Osteoblast (primary cell): ENCODE measurements at places on chromosomes 6 and 20.

- no peak for DNase-seq
These were observed 161.8 kb downstream of the IBTK start for GRCh38 chr6:82085701-82086100.

- DNase-seq = no peak
These were observed 240.0 kb downstream of the FOXC1 start for GRCh38 chr6:1849691-1850090.

- no peak for DNase-seq
These were observed 46.7 kb downstream of the RALGAPA2 start for GRCh38 chr20:20665606-20666332.

GRCh38 chr6:135148889-135149288, 32.2 kb upstream of the MYB start:
- DNase-seq = no peak

DNA sequence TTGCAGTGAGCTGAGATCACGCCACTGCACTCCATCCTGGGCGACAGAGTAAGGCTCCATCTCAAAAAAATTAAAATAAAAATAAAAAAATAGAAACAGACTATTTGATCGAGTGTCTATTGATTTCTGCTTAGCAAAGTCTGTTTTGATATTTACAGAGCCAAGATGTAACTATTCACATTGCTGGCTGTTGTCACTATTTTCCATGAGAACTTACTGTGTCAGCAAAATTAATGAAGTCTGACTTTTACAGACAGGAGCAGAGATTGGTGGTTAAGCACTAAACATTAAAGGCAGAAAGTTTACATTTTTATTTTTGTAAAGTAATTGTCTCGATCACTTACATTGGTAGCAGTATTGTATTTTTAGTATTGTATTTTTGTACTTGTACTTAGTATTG, 85.0 kb upstream of the CCDC28A start:
- no peak for DNase-seq

DNA sequence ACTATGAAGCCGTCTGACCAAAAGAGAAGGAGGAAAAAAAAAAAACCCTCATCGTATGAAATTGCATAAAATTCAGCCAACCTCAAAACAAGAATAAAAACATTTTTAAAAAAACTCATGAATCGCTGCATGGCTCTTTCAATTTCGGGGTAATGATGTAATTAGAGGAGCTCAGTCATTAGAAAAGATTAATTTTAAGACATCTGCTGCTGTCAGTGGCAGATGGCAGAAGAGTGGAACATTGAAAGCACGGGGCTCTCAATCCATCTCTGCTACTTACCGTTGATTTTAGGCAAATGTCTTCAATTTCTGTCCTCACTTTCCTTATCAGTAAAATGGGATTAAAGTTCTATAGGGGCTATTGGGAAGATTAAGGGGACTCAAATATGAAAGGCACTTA, 79.1 kb downstream of the EYA2 start:
- no peak for DNase-seq

DNA sequence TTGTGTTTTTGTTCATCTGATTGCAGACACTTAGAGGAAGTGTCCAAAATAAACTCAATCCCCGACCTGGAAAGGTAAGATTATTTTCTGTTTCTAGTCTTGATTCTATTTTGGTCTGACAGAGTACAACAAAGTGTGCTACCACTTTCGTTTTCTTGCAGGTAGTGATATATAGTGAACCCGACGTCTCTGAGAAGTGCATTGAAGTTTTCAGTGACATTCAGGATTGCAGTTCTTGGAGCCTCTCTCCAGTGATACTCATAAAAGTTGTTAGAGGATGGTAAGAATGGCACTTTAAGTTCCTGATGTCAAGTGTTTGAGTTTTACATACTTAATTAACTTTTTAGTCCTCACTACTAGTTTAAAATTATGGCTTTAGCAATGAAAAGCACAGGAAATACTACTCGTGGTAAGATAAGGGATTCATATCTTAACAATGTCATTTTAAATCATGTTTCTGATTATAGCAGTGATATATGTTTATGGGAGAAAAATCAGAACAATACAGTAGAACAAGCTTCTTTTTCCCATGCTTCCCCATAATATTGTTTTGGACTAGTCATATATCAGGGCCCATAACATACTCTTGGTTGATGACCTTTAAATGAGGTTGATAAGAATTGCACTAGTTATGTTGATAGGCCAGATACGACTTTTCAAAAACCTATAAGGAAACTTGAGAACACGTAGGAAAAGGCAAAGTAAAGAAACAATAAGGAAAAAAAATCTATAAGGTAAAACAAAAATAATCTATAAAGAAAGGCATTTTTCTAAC, 104.0 kb downstream of the RTN4IP1 start:
- no peak for DNase-seq

DNA sequence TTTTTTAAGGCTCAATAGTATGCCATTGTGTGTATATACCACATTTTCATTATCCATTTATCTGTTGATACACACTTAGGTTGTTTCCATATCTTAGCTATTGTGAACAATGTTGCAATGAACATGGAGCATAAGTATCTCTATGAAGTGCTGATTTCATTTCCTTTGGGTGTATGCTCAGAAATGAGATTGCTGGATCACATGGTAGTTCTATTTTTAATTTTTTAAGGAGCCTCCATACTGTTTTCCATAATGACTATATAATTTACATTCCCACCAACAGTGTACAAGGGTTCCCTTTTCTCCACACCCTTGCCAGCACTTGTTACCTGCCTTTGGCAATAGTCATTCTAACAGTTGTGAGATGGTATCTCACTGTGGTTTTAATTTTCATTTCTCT, 15.1 kb upstream of the HLA-DOA start:
- no peak for DNase-seq

DNA sequence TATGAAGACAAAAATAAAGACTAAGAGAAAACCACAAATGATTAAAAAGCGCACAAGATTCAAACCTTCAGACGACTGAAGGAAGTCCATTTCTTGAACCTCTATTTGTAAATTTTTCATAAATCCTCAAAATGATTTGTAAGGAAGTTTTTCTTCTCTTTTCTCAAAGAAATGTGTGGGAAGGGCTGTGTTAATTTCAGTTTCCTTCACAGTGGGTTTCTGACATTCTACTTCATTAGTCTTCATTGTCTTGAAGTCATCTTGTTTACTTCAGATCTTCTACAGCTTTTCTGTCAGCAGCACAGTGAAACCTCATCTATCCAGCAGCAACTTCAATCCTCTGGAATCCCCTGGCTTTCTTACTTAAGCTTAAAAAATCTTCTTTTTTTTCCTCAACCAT, 87.6 kb upstream of the MYLIP start:
- DNase-seq = no peak

- no peak for DNase-seq
These were observed 72.5 kb downstream of the PHACTR3 start for GRCh38 chr20:59676851-59677182.

DNA sequence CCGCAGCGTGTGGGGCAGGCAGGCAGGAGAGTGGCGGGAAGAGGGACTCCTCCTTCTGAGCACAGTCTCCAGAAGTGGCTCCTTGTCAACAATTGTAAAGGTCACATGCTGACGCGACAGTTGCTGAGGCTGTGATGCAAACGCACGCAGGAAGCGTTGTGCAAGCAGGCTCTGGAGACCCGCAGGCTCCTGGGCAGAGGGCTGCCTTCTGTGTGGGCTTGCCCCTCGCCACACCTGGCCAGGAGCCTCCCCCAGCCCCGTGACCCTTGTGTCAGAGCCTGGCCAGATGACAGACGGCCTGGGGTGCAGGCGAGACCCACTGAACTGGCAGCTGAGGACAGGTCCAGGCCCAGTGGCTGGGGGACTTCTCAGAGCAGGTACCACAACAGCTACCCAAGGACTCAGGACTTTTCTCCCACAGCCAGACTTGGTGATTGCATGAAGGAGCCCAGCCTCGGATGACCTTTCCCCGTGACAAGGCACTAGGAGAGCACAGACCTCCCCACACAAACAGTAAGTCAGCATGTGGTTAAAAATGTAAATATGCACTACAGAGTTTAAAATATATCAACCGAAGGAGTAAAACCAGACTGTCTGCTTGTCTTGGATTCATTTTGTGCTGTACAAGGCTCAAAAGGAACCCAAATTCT, 222.1 kb upstream of the RREB1 start:
- no peak for DNase-seq

GRCh38 chr6:165931675-165932074, 236.0 kb downstream of the TBXT start:
- no peak for DNase-seq

- DNase-seq = no peak
These were observed 413.2 kb downstream of the CDH26 start for GRCh38 chr20:60371384-60371783.

- DNase-seq = no peak
These were observed 19.4 kb downstream of the RSPO4 start for GRCh38 chr20:982754-983153.

DNA sequence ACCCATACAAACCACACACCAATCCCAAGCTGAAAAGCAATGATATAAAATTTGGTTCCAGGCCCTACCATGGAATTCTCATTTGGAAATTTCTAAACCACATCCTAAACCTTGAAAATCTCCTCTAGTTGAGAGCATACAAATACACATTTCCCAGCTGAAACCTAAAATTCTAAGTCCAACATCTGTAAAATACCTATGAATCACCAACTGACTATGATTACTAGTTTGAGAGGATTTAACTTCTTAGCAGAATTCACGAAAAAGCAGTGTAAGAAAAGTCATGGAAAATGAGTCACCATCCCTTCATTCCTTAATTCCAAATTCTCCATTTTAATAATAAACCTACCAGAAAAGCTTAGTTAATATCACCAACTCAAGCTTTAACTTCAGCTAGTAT, 15.4 kb downstream of the RANBP9 start:
- DNase-seq = no peak

DNA sequence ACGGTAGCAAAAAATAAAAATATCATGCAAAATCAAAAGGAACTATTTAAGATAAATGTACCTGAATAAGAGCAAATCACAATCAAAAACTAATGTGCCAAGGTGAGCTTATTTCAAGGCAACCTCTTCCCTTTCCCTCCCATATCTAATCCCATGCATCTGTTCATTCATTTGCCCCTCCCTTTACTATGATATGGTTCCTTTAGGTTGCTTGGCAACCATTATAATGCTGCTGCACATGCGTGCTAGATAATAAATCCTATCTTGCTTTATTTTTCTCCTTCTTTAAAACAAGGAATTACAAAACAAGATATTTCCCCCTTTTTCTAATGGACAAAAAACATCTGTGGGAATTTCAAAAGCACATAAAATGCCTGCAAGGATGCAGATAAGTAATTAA, 318.2 kb upstream of the POU3F2 start:
- no peak for DNase-seq

DNA sequence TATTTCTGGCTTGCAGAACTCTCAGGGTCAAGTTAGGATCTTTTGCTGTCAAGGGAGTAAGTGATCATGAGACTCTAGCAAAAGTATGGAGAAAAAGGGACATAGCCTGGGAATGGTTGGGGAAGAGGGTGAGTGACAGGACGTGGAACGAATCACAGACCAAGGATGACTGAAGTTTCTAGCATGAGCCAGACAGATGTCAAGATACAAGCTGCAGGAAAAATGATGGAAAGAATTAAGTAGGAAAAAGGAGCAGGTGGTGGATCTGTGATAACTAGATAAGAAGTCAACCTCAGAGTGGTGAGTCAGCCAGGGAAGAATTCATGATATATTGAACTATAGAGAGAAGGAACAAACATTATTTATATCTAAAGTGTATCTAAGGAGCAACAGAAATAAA, 159.8 kb upstream of the SYNDIG1 start:
- no peak for DNase-seq

GRCh38 chr20:1813674-1814635, 81.3 kb upstream of the SIRPA start:
- DNase-seq = no peak

DNA sequence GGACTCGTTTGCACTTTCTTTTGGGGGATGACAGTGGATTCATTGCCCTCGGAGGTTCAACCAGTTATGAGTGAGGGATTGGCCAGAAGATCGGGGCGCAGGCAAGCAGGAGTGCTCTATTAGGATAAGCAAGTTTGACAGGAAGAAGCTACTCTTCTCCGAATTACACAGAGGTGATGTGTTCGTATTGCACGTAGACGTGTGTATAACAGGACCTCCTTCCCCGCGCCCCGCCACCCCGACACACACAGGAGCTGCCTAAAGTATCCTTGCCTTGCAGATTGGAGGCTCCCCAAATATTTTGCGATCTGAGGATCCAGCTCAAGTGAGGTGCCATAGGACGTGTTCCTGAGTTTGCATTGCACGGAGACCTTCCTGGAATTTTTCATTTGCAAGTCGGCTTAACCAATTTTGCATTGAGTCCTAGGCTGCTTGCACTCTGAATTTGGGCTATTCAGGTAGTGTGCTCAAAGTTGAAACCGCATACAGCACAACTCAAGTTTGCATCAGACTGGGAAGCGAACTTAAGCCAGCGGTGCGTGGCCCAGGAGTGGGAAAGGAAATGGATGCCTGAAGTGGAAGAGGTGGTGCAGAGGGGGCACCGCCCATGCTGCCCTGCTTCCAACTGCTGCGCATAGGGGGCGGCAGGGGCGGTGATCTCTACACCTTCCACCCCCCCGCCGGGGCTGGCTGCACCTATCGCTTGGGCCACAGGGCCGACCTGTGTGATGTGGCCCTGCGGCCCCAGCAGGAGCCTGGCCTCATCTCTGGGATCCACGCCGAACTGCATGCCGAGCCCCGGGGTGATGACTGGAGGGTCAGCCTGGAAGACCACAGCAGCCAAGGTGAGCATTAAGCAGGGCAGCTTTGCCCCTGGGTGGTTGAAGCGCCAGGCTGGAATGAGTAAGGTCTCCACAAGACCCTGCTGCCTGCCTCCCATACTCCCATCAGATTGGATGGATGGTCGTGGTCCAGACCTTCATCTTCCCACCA, 770 bp downstream of the TCF19 start:
- DNase-seq = peak; percentile 90

DNA sequence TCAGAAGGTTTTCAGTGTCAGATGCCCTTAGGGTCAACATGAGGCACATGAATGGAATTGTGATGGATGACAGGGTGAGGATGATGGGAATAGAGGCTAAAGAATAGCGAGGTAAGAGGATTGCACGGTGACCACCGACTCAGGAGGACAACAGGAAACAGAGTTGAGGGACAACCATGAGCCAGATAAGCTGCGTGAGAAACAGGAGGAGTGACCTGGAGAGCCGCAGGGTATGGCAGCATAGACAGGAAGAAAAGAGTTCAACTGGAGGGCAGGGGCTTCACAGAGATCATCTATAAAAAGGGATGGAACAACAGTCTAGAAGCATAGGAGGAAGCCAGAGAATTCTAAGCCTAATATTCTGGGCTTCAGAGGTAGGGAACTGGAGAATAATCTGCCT, 84.7 kb upstream of the ENPP5 start:
- DNase-seq = no peak

- no peak for DNase-seq
These were observed 13.0 kb downstream of the NCOA5 start for GRCh38 chr20:46076806-46077205.

- DNase-seq = no peak
These were observed 70.0 kb downstream of the FOXC1 start for GRCh38 chr6:1679688-1680068.
